ENCODE measurements at places on chromosomes 13 and 19.
A peak's percentile ranks its signal among the peaks of the same experiment; 100 is the strongest.

DNA sequence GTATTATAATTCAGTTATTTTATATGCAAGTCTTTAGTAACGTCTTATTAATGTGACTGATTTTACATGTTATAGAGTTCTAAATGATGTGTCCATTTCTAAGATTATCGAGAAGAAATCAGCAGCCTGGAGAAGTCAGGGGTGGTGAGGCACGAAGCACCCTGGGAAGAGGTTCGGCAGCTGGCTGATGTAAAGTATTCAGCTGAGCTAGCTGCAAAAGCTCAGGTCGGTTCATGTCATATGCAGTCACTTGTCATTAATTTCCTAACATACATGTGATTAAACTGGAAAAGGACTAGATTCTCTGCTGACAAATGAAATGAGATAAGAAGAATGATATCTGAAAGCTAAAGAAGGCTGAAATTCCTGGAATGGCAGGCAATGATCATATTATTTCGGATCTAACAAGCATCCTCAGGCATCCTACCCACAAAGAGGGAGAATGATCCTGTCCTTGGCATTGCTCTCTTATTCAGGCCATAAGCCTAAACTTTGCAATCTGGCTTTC, 383.0 kb upstream of the SLITRK1 start:
- DNase-seq = no peak

DNA sequence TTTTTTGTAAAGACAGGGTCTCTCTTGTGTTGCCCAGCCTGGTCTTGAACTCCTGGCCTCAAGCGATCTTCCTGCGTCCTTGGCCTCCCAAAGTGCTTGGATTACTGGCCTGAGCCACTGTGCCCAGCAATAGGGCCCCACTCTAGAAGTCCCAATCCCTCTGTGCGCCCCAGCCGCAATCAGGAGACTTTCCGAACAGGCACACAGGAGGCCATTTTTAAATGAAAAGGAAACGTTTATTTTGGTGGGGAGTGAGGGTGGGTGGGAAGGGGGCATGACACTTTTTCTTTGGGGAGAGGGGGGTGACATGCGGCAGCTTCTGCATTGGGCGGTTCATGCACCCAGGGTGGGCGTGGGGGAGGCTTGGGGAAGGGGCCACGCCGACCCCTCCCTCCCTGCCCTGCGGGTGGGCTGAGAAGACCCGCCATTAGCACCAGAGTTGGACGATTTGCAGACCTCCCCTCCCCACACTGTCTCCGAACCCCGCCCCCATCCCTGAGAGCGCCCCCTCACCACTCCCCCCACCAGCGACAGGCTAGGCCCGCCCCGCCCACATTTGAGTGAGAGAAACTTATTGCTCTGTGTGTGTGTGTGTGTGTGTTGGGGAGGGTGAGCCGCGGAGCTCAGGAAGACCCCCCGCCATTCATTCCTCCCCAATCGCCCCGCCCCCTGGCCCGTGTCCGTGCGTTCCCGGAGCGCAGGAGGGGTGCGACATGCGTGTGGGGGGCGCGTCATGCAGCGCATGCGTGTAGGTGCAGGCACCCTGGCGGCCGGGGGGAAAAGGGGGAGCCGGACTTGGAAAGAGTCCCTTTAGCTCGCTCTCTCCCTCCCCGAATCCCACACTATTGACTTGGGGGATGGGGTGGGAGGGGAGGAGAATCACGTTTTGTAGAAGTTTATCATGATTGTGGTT, 17.2 kb downstream of the KCNC3 start:
- no peak for DNase-seq

- DNase-seq = peak; percentile 92
Measured at GRCh38 chr13:98909016-98909415, 68.8 kb downstream of the DOCK9 start.

GRCh38 chr13:113566227-113566561, 18.4 kb upstream of the TFDP1 start:
- no peak for DNase-seq

GRCh38 chr13:80612804-80613203, 271.9 kb upstream of the SPRY2 start:
- no peak for DNase-seq

DNA sequence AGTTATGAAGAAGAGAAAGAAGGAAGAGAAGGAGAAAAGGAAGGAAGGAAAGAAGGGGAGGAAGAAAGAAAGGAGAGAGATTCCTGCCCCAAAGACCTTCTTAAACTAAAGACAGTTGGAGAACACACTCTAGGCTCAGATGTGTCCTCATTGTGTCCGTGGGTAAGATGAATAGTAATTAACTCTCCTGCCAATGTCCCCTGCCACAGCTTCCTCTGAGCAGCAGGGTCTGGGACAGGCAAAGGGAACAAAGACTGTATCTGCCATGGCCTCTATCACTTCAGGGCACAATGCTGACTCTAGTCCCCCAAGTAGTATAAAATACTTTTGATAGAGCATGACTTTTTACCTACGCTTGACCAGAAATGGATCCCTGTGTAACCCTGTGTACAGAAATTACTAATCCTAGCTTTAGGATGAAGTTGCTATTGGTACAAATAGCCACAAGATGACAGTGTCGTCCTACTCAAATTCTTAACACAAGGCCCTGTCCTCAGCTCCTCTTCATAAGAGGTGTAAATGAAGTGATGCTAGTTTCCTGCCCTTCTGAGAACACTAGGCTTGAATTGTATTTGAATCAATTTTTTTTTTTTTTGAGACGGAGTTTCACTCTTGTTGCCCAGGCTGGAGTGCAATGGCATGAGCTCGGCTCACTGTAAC, 186.2 kb upstream of the GPR12 start:
- DNase-seq = peak; percentile 63

GRCh38 chr13:55155046-55155445, 1985.7 kb upstream of the PRR20A start:
- DNase-seq = no peak

- DNase-seq = no peak
Measured at GRCh38 chr19:51090471-51090870, 7.8 kb upstream of the KLK14 start.

- no peak for DNase-seq
Measured at GRCh38 chr19:49333811-49334288, 1.4 kb upstream of the CD37 start.

- DNase-seq = no peak
Measured at GRCh38 chr13:112132142-112132541, 65.2 kb downstream of the SOX1 start.

GRCh38 chr19:19460258-19460731, 54.8 kb downstream of the GATAD2A start:
- DNase-seq = peak; percentile 53

DNA sequence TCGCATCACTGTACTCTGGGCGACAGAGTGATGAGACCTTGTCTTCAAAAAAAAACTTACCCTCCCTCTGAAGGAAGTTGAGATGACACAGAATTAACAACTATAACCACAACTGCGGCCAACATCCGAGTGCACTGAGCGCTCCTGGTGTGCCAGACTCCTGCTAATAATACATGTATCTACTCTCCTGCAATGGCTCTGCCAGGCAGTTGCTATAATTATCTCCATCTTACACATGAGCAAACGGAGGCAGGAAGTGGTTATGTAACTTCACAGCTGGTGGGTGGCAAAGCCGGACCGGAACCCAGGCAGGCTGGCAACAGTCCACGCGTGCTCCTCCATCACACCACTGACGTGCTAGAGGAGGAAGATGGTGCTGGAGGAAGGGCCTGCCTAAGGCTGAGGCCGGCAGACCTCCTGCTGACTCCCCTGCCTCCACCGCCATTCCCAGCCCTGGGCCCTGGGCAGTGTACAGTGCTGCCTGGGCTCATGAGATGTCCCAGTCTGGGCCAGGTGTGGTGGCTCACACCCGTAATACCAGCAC, 12.6 kb downstream of the XRCC1 start:
- peak; percentile 52 for DNase-seq

DNA sequence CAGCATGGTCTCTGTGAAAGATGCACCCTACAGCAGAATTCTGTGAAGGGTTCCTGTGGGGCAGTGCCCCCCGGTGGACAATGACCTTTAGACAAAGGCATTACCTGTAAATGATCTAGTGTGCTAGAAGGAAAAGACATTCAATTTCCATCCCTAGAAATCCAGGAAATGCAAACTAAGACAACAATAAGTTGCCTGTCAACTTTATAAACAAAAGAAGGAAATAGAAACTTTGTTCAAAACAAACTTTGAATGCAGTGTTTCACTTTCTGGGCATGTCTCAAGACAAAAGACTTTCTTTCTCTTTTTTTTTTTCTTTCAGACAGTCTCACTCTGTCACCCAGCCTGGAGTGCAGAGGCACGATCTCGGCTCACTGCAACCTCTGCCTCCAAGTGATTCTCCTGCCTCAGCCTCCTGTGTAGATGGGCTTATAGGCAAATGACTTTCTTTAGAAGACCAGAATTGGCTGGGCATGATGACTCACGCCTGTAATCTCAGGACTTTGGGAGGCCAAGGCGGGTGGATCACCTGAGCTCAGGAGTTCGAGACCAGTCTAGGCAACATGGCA, 15.5 kb downstream of the TEX101 start:
- DNase-seq = peak; percentile 12

- no peak for DNase-seq
Measured at GRCh38 chr13:33290421-33290965, 4.9 kb upstream of the STARD13 start.

- DNase-seq = peak; percentile 93
Measured at GRCh38 chr13:23377983-23378632, 55.4 kb downstream of the SACS start.

- no peak for DNase-seq
Measured at GRCh38 chr13:22126433-22127021, 455.7 kb downstream of the FGF9 start.

GRCh38 chr13:44578067-44578400, 1.9 kb upstream of the TSC22D1 start:
- no peak for DNase-seq

DNA sequence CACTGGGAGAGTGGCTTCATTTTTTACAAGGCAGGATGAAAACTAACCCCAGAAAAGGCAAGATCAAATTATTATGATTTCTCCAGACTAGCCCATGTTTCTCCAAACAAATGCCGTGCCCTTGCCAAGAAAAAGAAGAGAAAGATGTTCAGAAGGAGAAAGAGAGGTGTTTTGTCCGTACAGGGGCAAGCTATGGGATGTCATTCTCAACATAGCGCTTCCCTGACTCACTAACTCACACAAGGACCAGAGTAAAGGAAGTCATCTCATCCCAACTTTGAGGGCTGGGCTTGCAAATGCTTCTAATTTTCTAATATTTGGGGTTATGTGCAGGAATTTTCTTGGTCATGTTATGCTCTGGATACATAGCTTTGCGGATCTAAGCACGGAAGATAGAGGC, 224.2 kb upstream of the MAB21L1 start:
- no peak for DNase-seq

DNA sequence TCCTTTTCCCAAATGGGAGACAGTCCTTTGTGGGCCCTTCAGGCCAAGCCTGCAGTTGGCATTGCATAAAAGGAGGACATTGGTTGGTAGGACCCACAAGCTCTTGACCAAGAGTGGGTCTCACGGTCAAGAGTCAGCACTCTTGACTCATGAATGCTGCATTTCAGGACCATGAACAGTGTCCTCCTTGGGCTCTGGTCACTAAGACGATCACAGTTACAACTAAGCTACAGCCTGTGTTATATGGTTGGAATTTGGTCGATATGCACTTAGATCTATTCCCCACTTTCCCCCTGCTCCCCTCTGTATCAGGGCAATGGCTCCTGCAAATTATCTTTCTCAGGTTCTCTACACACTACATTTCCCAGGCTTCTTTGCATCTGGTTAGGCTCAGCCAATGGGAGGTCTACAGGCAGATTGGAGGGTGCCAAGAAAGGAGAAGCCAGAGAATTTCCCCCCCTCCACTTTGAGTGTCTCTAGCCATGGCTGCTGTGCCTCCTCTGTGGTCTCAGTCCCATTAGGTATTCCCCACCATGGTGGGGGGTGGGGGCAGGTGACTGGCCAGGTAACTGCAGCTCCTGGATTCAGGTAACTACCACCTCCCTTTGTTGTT, 3.1 kb upstream of the OLFM2 start:
- no peak for DNase-seq

GRCh38 chr19:17497149-17497798, 14.2 kb upstream of the PGLS start:
- no peak for DNase-seq

DNA sequence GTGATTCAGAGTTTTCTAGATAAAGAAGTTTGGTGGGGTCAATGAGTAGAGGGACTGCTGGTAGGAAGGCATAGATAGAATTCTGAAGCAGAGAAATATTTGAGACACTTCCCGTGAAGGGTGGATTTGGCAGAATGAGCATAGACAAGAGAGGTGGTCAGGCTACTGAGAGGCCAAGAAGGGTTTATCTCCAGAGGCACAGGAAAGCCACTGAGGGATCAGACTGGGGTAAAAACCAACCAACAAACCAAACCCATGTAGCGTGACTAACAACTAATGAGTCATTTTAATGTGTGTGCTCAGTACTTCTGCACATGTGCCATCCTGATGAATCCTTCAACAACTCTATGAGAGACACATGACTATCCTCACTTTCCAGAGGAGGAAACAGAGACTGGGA, 60.0 kb upstream of the SERP2 start:
- DNase-seq = peak; percentile 95

GRCh38 chr19:30692879-30693503, 320.8 kb downstream of the ZNF536 start:
- no peak for DNase-seq

DNA sequence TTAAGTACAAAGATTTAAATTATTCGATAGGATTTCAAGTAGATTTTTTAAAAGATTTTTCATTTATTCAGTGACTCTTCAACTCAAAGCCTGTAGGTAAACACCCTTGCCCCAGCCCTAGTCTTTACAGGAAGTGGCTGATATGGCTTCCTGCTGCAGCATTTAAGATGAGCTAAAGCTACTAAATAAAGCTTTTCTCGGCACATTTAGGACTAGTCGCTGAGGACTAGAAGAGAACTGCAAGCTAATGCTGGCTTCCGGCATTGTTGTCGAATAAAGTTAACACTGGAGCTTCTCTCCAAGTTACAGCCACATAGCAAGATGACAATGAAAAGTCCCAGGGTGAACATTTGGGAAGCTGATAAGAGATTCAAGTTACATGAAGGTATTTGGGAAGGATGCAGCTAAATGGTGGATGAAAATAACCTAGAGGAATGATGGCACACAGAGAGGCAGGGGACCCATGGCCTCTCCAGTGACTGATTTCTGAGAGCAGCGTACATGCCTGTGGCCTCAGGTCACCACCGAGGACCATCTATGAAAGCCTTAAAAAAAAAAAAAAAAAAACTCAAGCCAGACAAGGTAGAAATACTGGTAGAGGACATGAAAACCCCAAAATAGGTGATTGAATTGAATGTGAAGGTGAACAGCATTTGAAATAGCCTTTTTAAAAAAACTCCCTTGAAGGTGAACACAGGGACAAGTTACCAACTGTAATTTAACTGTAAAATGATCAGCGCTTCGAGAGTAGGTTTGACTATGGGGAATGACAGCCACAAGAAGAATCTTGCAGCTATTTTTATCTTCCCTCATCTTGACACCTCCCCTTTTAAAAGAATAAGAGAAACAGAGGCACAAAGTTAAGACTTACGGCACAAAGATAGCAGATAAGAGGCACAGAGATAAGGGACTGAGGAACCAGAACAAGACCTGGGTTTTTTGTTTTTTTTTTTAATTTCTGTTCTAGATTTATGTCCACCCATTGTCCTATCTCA, 155.4 kb downstream of the DCT start:
- DNase-seq = no peak

DNA sequence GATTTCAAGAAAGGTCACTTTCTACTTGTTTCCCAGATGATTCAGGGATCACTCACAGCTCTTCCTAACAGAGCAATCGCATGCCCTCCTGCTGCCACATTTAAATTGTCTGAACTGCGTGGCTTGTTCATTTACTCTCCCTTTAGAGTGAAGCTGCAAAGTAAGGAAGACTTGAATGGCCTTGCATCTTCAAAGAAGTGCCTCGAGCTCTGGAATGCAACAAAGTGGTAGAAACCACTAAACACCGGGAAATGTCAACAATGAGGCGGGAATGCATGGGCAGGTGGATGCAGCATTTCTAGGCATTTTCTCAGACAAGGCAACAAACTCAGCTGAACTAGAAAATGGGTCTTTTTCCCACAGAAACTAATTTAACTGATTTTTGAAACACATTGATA, 10.3 kb upstream of the DACH1 start:
- no peak for DNase-seq

All from epithelial cell of esophagus (primary cell).